A549 treated with DMSO at 1 μM for 4 hours (cell line): ENCODE measurements at places on chromosomes 12 and 14. TPM values are rescaled to one million over a fixed set of nuclear protein-coding genes. Genes with fewer than 3 reads are reported as not detected.

KITLG gene
- total RNA-seq = 11.1 to 15.9 TPM (median 14.9 TPM) in 5 replicates

MUCL1 gene
- total RNA-seq = not detected in 5 replicates

PTPRO gene
- 0.05 to 0.08 TPM in 2 of 5 replicates, not detected in the others for total RNA-seq

TMEM63C gene
- 0.53 to 1.0 TPM (median 0.81 TPM) in 5 replicates for total RNA-seq

TMEM119 gene
- 0.03 to 0.34 TPM (median 0.14 TPM) in 5 replicates for total RNA-seq

WASHC4 gene
- 19.8 to 28.3 TPM (median 25.3 TPM) in 5 replicates for total RNA-seq

VPS29 gene
- 135 to 153 TPM (median 148 TPM) in 5 replicates for total RNA-seq

NT5DC3 gene
- 6.5 to 9.9 TPM (median 7.4 TPM) in 5 replicates for total RNA-seq

LRRIQ1 gene
- 0.36 to 1.3 TPM (median 0.84 TPM) in 5 replicates for total RNA-seq

KRT72 gene
- not detected in 5 replicates for total RNA-seq

VRTN gene
- not detected in 5 replicates for total RNA-seq

STAB2 gene
- total RNA-seq = 0.01 TPM in 2 of 5 replicates, not detected in the others

NFATC4 gene
- total RNA-seq = 0.10 to 0.38 TPM (median 0.20 TPM) in 4 of 5 replicates, not detected in the other

DCN gene
- not detected in 5 replicates for total RNA-seq

MYRFL gene
- total RNA-seq = 0.02 to 0.05 TPM (median 0.02 TPM) in 3 of 5 replicates, not detected in the others

ATP5F1B gene
- total RNA-seq = 826 to 929 TPM (median 883 TPM) in 5 replicates

KLRF1 gene
- total RNA-seq = not detected in 5 replicates

GPR162 gene
- total RNA-seq = 0.39 to 0.93 TPM (median 0.47 TPM) in 5 replicates

LAG3 gene
- 0.47 to 2.2 TPM (median 1.4 TPM) in 5 replicates for total RNA-seq

ATL1 gene
- total RNA-seq = 4.4 to 5.1 TPM (median 4.5 TPM) in 5 replicates

DBX2 gene
- not detected in 5 replicates for total RNA-seq

YEATS4 gene
- 29.3 to 62.1 TPM (median 38.1 TPM) in 5 replicates for total RNA-seq

CLEC4A gene
- total RNA-seq = 0.12 to 0.37 TPM (median 0.19 TPM) in 3 of 5 replicates, not detected in the others

SIX6 gene
- total RNA-seq = not detected in 5 replicates

SLCO1B1 gene
- total RNA-seq = 0.33 to 0.49 TPM (median 0.38 TPM) in 5 replicates

PRB2 gene
- not detected in 5 replicates for total RNA-seq

MSI1 gene
- 0.92 to 1.7 TPM (median 1.3 TPM) in 5 replicates for total RNA-seq

EML1 gene
- total RNA-seq = 39.1 to 50.1 TPM (median 43.4 TPM) in 5 replicates

NR1H4 gene
- total RNA-seq = 0.08 to 0.10 TPM (median 0.08 TPM) in 3 of 5 replicates, not detected in the others

DHH gene
- 0.02 TPM in 2 of 5 replicates, not detected in the others for total RNA-seq

RALGAPA1 gene
- 7.4 to 9.9 TPM (median 9.1 TPM) in 5 replicates for total RNA-seq

GPR84 gene
- 0.15 TPM in 1 of 5 replicates, not detected in the others for total RNA-seq

LALBA gene
- total RNA-seq = not detected in 5 replicates

BDKRB1 gene
- total RNA-seq = 0.58 to 2.3 TPM (median 1.3 TPM) in 5 replicates

PLEKHH1 gene
- 3.6 to 4.6 TPM (median 4.5 TPM) in 5 replicates for total RNA-seq

KCNMB4 gene
- total RNA-seq = 0.12 to 0.26 TPM (median 0.15 TPM) in 5 replicates

TMEM30B gene
- 0.12 to 0.26 TPM (median 0.20 TPM) in 5 replicates for total RNA-seq

MRPL51 gene
- total RNA-seq = 295 to 330 TPM (median 316 TPM) in 5 replicates

PZP gene
- total RNA-seq = not detected in 5 replicates

MLH3 gene
- 15.2 to 20.4 TPM (median 18.3 TPM) in 5 replicates for total RNA-seq

FGF6 gene
- total RNA-seq = not detected in 5 replicates

POTEM gene
- not detected in 5 replicates for total RNA-seq

GZMH gene
- not detected in 5 replicates for total RNA-seq

RPL10L gene
- total RNA-seq = not detected in 5 replicates

LRFN5 gene
- total RNA-seq = not detected in 5 replicates

RND1 gene
- total RNA-seq = 17.0 to 23.9 TPM (median 19.9 TPM) in 5 replicates

CRADD gene
- total RNA-seq = 9.6 to 15.8 TPM (median 10.9 TPM) in 5 replicates

RHOJ gene
- not detected in 5 replicates for total RNA-seq

CLEC1B gene
- total RNA-seq = not detected in 5 replicates

LRRC9 gene
- total RNA-seq = not detected in 5 replicates

MARK3 gene
- total RNA-seq = 60.1 to 64.8 TPM (median 62.4 TPM) in 5 replicates

FITM1 gene
- 0.15 to 0.28 TPM (median 0.24 TPM) in 3 of 5 replicates, not detected in the others for total RNA-seq

PRKCH gene
- 3.0 to 5.9 TPM (median 4.1 TPM) in 5 replicates for total RNA-seq

P3H3 gene
- 24.8 to 31.7 TPM (median 26.6 TPM) in 5 replicates for total RNA-seq

KRT71 gene
- not detected in 5 replicates for total RNA-seq

GNB3 gene
- total RNA-seq = 1.9 to 2.8 TPM (median 1.9 TPM) in 5 replicates

KRT3 gene
- 0.05 to 0.07 TPM (median 0.05 TPM) in 3 of 5 replicates, not detected in the others for total RNA-seq

TPPP2 gene
- total RNA-seq = not detected in 5 replicates

RIN3 gene
- 21.6 to 27.3 TPM (median 25.1 TPM) in 5 replicates for total RNA-seq
